Stimulated activated CD8-positive, alpha-beta memory T cell treated with anti-CD3 and anti-CD28 coated beads, Interleukin-7, amount 100 ng/mL, for 1 hour (primary cell): ENCODE measurements at places on chromosomes 16 and 17.

DNA sequence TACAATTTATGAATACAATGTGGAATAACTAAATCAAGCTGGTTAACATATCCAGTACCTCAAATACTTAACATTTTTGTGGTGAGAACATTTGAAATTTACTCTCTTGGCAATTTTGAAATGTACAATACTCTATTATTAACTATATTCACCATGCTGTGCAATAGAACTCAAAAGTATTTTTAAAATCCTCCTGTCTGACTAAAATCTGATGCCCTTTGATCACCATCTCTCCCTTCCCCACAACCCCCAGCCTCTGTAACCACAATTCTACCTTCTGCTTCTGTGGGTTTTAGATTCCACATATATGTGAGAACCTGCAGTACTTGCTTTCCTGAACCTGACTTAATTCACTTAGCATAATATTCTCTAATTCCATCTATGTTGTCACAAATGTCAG is 71.6 kb upstream of the ALOX12 start:
- no peak for DNase-seq

DNA sequence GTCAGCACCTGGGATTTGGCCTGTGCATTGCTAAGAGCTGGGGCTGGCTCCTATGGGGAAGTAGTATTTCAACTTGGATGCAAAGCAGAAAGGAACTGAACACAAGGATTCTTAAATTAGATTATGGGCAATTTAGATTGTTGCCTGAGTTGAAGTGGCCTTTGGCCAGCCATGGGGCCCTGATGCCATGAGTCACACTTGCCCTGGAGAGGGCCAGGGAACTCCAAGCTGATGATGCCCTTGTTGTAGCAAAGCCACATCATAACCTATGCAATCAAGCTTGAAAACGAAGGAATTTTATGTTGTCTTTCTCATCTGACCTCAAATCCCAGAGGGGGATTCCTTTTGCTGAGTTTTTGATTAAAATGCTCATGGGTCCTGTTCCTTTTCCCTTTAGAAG is 3.9 kb upstream of the SPATA32 start:
- DNase-seq = no peak

DNA sequence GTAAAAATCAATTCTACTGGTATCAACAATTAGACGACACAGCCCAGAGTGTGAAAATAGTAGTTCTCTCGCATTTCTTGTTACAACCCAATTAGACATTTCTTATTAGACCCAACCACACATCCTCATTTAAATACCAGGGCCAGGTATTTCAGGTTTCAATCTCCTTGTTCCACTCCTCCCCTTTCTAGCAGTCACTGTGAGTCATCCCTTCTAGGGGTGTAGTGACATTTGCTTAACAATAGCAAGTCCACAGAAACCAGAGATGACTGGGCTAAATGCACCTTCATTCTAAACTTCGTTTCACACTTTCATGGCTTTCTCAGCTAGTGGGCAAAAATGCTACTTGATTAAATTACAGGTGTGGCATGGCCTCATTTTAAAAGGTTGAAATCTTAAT is 116.9 kb upstream of the CACNG3 start:
- DNase-seq = no peak

GRCh38 chr17:33949100-33949499 is 306.0 kb upstream of the CCL2 start:
- DNase-seq = no peak

DNA sequence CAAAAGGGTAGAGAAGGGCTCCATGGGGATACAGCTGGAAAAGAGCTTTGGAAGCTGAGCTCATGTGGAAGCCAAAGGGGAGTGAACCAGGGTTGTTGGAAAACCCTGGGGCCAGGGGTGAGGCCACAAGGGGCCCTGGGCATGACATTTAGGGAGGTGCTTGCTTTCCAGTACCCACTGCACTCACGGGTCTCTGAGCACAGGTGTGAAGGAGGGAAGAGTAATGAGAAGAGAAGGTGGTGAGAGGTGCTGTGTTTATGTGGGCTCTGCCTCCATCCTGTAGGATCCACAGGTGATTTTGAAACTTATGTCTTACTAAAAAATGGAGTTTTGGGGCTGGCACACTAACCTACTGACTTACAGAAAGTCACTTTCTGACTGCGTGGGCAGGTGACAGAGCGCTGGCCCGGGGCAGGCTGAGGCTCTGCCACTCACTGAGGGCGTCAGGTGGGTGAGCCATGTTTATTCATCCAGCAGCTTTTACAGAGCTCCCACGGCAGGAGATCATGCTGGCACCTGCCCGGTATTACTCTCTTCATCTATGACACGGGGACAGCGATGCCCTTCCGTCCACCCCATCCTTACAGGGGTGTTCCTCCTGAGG is 18.9 kb downstream of the KSR1 start:
- DNase-seq = no peak

DNA sequence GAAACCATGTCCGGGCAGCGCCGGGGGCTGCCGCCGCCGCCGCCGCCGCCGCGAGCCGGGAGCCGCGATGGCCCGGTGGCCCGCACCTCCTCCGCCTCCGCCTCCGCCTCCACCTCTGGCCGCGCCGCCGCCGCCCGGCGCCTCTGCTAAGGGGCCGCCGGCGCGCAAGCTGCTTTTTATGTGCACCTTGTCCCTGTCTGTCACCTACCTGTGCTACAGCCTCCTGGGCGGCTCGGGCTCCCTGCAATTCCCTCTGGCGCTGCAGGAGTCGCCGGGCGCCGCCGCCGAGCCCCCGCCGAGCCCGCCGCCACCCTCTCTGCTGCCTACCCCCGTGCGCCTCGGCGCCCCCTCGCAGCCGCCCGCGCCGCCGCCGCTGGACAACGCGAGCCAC is 587 bp downstream of the HS3ST4 start:
- DNase-seq = no peak

DNA sequence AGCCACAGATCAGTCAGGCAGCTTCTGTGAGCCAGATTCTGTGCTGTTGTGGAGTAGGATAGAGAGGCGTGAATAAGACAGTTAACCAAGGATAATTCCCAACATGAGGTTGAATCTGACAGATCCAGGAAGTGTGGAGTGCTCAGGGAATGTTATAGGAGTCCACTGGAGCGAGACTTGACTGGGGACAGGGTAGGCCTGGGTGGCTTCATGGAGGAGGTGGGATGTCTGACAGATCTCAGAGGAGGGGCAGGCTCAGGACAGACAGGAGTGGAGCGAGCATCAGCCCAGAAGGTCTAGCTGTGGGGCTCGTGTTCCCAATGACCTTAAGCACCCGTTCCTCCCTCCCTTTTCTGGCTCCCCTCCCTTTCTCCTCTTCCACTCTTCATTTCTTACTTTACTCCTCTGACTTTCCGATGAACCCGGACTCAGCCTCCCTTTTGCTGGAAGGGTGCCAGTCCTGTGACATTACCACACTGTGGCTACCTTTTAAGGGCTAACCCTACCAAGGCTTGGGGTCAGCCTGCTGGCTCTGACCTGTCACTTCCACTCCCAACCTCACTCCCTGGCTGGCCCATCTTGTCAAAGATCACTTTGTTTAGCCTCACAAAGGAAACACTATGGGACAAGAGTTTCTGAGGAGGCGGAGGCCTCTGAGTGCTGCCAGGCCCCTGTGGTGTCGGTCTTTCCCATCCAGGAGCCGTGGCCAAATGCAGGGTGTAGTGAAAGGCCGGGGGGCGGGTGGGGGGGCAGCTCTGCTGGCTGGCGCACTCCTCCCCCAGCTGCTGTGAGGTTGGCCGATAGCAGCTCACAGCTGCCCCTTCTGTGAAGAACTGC is 28.5 kb upstream of the EFCAB13 start:
- no peak for DNase-seq

DNA sequence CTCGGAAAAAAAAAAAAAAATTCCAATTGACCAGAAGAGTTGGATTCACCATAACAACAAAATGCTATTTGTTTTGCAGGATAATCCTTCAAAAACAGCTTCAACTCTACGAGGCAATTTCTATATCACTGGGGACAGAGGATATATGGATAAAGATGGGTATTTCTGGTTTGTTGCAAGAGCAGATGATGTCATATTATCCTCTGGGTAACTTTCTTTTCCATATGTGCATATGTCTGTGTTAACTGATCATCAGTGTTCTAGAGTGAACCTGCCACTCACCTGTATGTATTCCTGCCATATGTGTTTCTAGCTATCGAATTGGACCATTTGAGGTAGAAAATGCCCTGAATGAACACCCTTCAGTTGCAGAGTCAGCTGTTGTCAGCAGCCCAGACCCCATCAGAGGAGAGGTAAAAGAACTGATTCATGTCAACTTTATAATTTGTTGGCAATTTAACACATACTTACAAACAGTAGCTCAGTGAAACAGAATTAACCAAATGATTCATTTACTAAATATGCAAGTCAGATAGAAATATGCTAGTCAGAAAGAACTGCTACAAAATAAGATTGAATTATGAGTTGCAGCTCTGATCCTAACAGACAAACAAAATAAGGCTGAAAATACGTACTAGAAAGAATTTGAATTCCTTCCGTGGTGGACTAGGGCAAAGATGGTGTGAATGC is 14.2 kb downstream of the ERI2 start:
- no peak for DNase-seq

GRCh38 chr16:67936124-67936879 is at the start of gene PSMB10:
TSS of gene PSMB10 (minus strand) at chr16:67936850. CDS start at chr16:67936749, 101 bp downstream.
- DNase-seq = no peak

GRCh38 chr17:2011411-2012371 is 13.4 kb downstream of the RTN4RL1 start:
- DNase-seq = no peak

DNA sequence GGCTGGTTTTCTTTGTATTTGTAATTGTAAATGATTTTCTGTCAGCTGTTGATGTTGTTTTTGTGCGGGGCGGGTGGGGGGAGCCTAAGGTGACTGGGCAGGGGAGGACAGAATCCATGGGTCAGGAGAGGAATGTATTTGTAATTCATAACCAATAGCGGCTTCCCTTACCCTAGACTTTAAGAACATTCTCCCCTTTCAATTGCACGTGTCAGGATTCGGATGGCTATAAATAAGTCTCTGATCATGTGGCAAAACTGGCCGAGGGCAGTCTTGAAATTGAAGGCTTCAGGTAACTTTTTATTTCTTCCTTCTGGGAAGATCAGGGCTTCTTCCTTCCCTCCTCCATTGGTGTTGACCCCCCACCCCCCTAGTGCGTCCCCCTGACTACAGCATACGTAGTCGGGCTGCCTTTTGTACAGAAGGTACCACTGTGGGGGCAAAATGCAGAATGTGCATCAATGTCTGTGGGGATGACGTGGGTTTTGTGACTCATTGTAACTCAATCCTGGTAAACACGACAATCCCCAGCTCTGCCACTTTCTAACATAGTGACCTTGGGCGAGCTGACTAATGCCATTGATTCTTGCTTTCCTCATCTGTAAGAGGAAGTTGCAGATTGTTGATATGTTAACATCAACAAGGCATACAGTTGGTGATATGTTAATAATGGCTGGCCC is 16.2 kb downstream of the MARCHF10 start:
- no peak for DNase-seq

DNA sequence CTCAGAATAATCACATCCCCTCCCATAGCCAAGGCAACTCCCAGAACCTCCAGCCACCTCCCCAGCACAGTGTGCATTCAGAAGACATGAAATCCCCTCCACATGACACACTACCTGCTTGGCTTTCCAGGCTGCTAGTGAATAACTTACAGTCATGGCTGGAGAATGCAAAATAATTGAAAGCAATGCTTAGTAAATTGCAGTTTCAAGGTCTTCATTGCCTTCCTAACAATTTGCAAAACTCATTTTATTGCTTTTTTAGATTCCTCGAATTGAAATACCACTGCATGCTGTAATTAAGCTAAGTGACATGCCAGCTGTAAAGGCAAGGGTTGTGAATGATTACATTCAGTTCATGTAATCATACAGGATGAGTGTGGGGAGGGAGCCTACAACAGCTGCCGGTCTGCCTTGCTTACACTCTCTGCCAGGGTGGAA is 29.0 kb upstream of the HOXB13 start:
- DNase-seq = no peak

- no peak for DNase-seq
Observed at GRCh38 chr17:80461528-80462160, 14.8 kb downstream of the NPTX1 start.

GRCh38 chr16:24820522-24820921 is 25.2 kb upstream of the SLC5A11 start:
- DNase-seq = no peak

DNA sequence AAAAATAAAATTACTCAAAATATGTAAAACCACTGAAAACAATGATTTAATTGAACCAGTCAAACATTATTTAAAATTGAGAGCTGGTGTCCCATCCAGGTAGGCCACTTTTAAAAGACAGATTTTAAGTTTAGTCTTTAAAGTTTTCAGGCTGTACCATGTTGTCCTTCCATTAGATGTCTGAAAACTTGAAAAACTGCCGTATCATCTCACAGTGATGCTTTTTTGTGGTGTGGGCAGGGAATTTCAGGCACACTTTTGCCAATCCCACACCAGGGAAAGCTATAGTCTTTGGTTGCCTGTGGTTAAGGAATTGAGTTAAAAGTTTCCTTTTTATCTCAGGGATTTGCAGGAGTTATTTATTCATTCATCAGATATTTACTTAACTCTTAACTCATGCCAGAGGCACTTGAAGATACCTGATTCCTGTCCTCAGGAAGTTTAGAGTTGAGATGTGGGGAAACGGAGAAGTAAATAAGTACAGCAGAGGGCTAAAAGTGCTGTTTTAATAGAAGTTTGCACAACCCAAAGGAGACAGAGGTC is 3.2 kb downstream of the SNTB2 start:
- DNase-seq = no peak

DNA sequence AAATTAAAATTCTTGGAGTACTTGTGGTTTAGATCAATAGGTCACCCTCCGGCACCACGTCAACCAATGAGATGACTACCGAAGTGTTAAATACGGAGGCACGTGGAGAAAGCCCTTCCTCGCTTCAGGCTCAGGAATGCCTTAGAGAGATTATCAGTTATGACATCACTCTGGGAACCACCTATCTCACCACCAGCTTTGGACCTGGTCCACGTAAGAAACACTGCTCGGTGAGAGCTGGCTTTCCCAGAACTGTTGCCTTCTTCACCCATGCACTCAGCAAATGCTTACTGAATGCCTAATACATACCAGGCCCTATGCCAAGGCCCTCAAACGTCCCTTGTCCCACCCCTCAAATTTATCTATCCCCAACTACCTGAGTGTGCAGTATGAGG is 71.3 kb downstream of the SMG6 start:
- no peak for DNase-seq

- no peak for DNase-seq
Observed at GRCh38 chr17:205148-205669, 23.8 kb upstream of the DOC2B start.

GRCh38 chr16:24834459-24835335 is 11.1 kb upstream of the SLC5A11 start:
- DNase-seq = no peak

GRCh38 chr17:15511142-15511541 is 43.7 kb upstream of the CDRT4 start:
- DNase-seq = no peak

- no peak for DNase-seq
Observed at GRCh38 chr17:5785867-5786509, 201.7 kb upstream of the NLRP1 start.

DNA sequence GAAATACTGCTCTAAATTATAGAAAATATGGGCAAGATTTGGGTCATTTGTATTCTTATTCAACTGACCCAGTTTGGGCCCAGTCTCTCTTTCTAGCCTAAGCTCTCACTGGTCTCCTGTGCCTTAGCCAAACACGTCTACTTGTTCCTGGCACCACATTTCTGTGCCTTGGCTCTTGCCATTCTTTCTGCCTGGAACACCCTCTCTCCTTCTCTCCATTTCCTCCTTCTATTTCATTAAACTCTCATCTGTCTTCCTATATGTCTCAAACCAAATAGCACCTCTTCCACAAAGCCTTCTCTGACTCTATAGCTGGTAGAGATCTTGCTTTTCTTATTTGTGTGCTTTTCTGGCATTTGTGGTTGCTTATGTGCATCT is 37.7 kb upstream of the NUFIP2 start:
- no peak for DNase-seq

GRCh38 chr17:82103553-82104451 is 5.8 kb upstream of the FASN start:
- DNase-seq = no peak
